ENCODE measurements at places on chromosomes 3 and 15. TPM values are rescaled to one million over a fixed set of nuclear protein-coding genes. Genes with fewer than 3 reads are reported as not detected.

GRCh38 chr15:70833861-70834765 is 19.8 kb downstream of the LARP6 start:
- DNase-seq, result no peak

DNA sequence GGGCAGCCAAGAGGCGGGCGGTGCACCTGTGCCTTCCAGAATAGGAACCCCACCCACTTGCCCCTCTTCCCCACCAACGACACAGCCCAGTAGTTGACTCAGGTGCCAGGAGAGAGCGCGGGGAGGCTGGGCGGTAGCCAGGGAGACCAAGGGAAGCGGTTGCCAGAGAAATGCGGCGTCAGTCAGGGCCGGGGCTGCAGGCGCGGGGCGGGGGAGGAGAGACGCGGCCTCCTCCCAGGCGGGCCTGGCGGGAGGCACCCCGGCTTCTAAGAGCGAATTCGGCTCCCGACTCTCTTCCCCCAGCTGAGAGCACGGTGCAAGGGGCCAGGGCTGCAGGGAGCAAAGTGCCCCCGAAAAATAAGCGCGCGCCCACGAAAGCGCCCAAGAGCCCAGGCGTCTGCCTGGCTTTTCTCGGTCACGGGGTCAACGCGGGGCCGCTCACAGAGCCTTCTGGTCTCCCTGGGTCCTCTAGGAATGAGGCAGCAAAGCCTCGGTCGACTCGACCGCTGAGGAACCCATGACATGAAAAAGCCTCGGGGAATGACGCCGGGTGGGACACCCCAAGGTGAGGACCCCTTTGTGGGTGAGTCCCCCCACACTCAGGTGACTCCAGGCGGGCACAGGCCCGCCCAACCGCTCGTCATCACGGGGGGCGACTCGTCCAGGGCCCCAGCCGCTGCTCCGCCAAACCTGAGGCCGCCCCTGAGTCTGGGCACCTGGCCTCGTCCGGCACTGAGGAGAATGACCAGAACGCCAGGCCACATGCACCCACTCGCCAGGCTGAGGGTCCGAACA is 716 bp downstream of the CPEB1 start:
- DNase-seq, result no peak

CDCP1 gene
- not detected for total RNA-seq

DNA sequence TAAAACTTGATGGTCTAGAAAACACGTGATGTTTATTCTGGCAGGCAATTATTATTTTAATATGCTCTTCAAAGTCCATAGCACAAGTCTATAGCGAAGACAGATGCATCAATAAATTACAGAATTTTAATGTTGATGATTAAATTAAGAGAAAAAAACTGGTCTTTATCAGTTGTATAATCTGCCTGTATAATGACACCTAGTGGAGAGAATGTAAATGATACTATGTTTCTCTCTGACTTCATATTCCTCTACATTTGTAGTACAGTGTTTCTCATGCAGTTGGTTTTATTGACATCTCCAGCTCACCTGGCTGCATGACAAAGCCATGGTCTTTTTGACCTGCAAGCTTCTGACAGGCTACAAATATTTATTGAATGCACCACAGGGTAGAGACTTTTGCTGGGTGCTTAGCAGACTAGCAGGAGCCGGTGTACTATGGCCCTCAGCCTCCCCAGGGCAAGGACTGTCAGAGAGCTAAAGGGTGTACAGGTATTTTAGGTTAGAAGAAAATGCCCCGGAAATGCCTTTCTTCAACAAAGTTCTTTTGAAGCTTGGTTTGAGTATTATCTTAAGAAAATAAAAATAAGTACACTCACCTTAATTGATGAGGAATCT is 289.9 kb downstream of the GAP43 start:
- no peak for DNase-seq

WDR73 gene
- 35.7 TPM for total RNA-seq

- DNase-seq, result no peak
These were observed 331.4 kb upstream of the AZI2 start for GRCh38 chr3:28680050-28680449.

DNA sequence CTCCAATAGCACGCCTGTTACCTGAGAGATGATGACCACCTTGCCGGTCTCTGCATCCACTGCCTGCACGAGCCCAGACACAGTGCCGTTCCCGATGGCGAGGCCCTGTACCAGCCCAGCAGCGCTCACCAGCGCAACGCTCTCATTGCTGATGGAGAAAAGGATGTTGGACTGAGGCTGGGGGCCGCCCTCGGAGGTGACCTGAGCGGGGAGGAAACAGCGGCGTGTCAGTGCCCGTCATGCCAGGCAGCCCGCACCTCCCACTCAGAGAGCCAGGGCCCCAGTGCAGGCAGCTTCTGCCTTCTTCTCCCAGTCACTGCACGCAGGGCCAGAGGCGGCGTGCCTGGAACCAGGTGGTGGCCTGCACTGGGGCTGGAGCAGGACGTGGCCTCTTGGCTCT is 80.3 kb downstream of the NUP210 start:
- no peak for DNase-seq

DNA sequence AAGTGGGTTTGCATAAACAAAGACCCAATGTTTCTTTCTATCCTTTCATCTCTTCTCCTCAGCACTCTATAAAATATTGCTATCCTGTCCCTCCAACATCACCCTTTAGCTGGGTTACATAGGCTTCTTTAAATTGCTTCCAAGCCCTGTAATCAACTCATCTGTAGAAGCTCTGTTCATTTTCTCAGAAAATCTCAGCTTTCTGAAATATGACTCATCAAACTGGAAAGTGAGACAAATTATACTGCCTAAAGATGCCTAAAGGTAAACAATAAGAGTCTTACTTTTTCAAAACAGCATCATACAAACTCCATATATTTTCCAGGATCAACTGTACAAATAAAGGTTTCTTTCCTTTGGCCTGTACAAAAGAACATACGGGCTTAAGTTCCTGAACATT is 33.8 kb downstream of the EFL1 start:
- no peak for DNase-seq

TGM4 gene
- not detected for total RNA-seq

DNA sequence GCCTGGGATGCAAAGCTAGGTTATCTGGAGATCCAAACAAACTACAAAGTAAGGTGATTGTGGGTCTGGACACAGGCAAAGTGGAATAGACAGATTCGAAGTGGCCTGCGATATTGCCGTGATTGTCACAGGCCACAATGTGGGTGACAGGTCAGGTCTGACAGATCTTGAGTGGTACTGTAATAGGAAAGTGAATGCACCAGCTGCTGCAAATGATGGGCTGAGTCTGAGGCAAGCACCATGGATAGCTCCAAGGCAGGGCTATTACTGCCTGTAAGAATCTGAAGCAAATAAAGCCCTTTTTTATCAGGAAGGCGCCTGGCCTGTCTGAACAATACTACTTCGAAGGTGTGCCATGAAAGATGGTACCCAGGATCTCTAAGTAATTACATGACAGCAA is 10.0 kb downstream of the ARMC8 start:
- DNase-seq, result peak; percentile 56

DNA sequence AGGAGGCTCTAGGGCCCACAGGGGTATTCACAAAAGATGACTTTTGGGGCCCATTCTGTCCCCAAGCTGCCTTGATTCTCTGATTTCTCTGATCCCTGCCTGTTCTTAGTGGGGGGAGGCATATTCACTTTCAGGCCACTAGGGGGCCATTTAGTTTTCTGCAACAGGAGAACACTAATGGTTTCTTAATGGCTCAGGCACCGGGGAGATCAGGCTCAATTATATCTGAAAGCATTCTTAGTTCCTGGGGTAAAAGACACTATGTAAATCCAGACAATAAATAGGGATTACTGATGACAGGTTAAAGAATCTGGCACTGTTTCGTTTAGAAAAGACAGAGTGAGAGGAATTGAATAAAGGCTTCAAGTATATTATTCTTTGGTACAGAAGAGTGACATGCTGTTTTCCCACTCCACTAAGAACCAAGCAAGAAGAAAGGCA is 2.5 kb upstream of the INAFM2 start:
- peak; percentile 90 for DNase-seq

- no peak for DNase-seq
These were observed 249.1 kb downstream of the CTNNB1 start for GRCh38 chr3:41448396-41448795.

CCR8 gene
- total RNA-seq, result not detected

EPHA3 gene
- not detected for total RNA-seq

RTP4 gene
- total RNA-seq, result 3.4 TPM

ACP3 gene
- 0.36 TPM for total RNA-seq

DNA sequence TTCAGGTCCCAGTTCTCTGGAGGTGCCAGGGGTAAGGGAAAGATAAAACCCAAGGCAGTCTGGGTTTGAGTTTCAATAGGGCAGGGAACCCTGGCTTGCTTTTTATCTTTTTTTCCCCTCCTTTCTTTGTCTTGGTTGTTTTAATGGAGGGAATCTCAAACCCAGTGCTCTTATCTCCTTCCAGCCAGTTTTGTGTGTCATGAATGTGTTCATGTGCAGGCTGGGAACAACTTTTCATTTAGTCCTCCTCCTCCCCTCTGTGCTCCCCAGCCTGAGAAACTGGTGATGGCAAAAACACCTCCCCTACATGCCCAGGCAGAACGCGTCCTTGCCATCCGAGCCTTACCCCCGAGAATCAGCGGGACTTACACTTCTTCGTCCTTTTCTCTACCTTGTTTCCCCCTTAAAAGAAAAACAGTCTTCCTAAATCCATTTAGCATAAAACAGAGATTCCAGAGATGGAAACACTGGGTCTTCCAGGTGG is 10.9 kb downstream of the SEMA3G start:
- DNase-seq, result no peak

- DNase-seq, result no peak
These were observed 19.1 kb downstream of the DNAJB8 start for GRCh38 chr3:128447561-128448013.

DNA sequence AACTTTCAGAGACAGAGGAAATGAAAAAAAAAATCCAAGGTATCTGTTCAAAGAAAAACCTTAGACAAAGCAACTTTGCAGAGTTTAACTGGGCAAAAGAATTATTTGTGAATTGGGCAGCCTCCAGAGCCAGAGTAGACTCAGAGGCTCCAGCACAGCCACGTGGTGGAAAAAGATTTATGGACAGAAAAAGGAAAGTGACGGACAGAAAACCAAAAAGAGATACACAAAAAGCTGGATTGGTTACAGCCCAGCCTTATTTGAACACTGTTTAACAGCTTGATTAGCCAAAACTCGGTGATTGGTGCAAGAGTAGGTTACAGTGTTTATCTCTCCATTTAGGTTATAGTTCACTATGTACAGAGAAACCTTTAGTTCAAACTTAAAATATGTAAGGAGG is 23.7 kb upstream of the GPD1L start:
- DNase-seq, result no peak

C2CD4B gene
- not detected for total RNA-seq
